Epithelial cell of prostate (primary cell): ENCODE measurements at places on chromosomes 5 and 9.
A peak's percentile ranks its signal among the peaks of the same experiment; 100 is the strongest.

DNA sequence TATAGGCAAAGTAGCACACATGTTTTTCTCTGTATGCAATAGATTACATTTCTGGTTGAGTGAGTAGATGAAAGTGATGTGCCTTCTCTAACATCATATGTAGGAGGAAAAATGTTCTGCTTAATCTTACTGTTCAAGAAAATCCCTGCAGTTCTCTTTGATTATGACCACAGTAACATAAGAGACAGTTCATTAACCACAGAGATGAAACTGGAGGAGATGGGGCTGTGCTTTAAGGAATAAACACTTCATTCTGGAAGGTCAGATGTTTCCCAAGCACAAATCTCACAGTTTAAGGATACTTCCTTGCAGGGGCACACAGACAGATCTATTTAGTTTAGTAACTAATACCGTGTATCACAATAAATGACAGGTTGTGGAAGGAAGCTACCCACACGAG is 150.2 kb downstream of the SEMA5A start:
- no peak for DNase-seq

GRCh38 chr5:53008751-53009150 is 19.6 kb downstream of the ITGA2 start:
- peak; percentile 66 for DNase-seq

- peak; percentile 53 for DNase-seq
Measured at GRCh38 chr9:18490641-18491370, 16.9 kb downstream of the ADAMTSL1 start.

DNA sequence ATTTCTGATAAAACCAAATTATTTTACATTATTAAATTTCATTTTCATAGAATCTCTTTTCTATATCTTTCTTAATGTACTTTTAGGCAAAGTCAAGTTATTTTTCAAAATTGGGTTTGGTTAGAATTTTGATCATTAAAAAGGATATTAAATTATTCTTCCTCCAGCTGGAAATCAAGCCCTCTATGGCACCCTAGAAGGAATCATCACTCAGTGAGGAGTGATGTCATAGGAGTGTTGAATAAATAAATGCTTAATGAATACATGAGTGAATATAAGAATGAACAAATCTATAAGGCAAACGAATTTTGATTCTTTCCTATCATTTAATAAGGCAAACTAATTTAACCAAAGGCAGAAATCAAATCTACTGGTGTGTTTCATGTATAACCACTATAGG is 639.9 kb downstream of the PDE4D start:
- DNase-seq: no peak

DNA sequence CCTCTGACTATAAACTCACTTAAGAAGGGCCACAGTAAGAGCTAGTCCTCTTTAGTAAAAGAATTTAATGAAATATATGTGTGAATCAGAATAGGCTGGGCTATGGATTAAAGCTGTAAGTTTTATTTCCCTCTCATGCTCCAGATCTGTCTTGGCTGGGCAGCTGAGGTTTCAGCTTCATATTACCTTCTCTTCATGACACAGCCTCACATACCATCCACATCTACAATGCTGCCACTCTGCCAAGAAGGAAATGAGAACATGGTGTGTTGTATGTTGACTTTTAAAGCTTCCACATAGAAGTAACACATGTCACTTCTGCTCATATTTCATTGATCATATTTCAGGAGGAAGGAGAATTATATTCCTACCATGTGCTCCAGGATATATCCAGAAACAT is 776.0 kb upstream of the ACO1 start:
- DNase-seq: peak; percentile 62

GRCh38 chr5:139745132-139745799 is 50.3 kb upstream of the PSD2 start:
- DNase-seq: no peak

- no peak for DNase-seq
Measured at GRCh38 chr5:108924457-108924961, 176.8 kb downstream of the FER start.

GRCh38 chr5:12870872-12871539 is 966.8 kb upstream of the CTNND2 start:
- no peak for DNase-seq

GRCh38 chr5:73112359-73112758 is 8.0 kb upstream of the TMEM171 start:
- no peak for DNase-seq

DNA sequence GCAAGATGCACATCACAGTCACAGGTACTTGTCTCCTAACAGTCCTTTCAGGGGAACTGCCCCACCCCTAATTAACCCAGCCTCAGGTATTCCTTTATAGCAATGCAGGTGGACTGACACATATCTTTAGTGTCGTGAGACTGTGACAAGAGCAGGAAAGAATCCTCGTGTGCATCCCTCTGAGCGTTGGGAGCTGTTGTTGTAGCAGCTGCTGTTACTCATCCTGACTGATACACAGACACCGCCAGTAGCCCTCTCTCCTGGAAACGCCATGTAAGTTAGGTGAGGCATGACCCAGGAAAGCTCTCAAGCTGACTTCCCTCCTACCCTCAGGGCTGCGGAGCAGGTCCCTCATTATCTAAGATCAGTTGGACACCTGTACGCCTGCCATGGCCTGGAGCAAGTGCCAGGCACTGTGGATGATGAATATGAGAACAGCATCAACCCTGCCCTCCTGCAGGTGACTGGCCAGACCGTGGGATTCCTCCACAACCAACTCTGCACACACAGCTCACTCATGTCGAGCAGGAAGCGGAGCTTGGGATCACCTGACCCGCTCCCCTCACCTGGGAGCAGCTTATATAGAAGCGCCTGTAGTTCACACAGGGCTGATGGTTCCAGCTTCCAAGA is 10.2 kb upstream of the LCN15 start:
- DNase-seq: no peak

- no peak for DNase-seq
Measured at GRCh38 chr5:6961837-6962635, 248.8 kb downstream of the TENT4A start.

- no peak for DNase-seq
Measured at GRCh38 chr5:153658606-153659005, 168.1 kb downstream of the GRIA1 start.

GRCh38 chr9:91415290-91415689 is 8.3 kb downstream of the NFIL3 start:
- DNase-seq: no peak

DNA sequence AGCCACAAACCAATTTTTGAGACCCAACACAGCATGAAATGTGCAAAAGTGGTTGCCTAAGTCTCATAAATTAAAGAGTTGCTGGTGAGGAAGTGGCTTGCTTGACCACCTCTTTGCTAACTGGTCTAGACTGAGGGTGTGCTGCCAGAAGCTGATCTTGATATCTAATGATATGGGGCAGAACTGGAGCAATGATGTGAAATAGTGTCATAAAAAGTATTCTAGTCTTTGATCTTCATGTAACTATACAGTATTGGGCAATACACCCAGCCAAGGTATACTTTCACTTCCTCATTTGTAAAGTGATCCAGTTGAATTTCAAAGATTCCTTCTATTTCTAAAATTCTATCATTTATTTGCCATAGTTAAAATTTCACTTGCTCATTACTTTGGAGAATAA is 5.9 kb upstream of the YTHDC2 start:
- no peak for DNase-seq

- DNase-seq: peak; percentile 61
Measured at GRCh38 chr9:107999890-108000289, 510.3 kb upstream of the KLF4 start.

DNA sequence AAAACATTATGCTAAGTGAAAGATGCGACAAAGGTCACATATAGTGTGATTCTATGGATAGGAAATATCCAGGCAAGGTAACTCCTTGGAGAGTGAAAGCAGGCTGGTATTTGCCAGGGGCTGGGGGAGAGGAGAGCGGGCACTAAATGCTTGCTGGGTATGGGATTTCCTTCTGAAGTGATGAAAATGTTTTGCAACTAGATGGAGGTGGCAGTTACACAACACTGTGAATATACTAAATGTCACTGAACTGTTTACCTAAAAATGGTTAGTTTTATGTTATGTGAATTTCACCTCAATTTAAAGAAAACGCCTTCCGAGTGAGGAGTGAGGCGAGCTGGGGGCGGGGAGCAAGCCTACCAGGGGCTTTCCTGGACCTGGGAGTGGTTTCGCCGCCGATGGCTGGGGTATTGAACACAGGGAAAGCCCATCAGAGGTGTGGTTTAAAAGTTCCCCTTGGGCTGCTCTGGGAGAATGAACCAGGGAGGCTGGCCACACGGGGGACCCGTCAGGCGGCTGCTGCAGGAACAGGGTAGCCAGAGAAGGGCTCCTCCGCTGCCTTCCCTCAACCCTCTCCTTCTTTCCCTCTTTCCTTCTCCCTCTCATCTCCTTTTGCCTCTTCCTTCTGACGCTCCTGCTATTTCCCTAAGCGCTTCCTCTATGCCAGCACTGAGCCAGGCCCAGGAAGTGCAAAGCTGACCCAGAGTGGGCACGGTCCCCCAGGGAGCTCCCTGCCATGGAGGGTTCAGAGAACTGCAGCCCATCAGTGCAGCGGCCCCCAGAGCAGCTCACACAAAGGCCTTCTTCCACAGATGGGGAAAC is 4.9 kb downstream of the AKNA start:
- DNase-seq: no peak

DNA sequence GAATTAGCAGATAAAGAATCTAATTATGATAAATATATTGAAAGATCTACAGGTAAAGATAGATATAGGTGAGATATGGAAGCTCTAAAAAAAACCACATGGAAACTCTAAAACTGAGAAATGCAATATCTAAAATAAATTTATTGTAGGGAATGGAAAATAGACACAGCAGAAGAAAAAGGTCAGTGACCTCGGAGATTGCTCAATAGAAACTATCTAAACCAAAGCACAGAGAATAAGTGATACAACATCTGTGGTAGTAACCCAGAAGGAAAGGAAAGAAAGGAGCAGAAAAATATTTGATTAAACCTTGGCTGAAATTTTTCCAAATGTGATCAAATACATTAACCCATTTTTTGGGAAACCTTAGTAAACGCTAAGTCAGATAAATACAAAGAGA is 43.1 kb upstream of the GLIPR2 start:
- DNase-seq: no peak

- DNase-seq: no peak
Measured at GRCh38 chr5:149667829-149668330, 62.2 kb upstream of the PPARGC1B start.

DNA sequence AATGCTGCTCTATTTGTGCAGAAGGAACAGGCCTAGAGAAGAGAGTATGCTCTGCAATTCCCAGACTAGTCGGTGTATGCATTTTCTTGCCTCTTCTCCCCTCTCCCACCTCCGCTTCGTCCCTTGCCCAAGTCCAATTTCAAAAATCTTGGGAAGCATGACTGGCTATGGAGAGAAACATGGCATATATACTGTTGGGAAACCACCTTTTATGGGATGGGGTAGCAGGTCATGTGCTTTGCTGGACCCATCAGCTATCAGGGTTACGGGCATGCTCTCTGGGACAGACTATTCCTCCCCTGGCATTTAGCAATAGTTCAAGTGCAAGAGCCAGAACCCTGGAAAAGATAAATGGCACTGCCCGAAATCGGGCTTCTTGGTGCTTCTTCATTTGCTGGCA is 12.0 kb downstream of the ISL1 start:
- no peak for DNase-seq

DNA sequence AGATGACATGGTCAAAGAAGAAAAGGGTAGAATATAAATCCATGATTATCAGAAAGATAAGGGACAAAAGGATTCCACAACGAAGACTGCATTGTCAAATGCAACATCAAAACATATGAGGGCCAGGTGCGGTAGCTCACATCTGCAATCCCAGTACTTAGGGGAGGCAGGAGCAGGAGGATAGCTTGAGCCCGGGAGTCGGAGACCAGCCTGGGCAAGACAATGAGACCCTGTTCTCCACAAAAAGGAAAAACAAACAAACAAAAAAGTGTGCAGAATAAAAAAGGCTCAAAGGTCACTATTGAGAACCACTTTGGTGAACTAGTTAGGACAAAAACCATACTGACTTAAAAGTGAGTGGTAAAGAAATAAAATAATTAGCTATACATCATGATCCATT is 60.2 kb upstream of the NR5A1 start:
- no peak for DNase-seq

DNA sequence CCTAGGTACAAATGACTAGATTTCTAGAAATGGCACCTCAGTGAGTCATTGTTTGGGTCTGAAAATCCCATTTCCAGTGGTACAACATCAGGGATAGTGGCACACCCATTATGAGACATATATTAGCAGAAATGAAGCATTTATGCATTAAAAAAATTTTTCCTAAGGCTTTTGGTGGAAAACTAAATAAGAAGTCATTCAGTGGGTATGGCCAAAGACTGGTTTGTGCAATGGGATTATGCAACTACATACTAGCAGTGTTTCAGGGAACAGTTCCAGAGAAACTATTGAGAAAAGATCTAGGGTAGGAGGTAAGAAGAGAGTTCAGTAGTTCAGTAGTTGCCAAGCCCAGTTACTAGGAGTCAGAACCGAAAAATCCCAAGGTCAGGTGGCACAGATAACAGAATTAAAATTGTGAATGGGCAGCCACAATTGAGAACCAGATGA is 106.5 kb upstream of the HAPLN1 start:
- no peak for DNase-seq

DNA sequence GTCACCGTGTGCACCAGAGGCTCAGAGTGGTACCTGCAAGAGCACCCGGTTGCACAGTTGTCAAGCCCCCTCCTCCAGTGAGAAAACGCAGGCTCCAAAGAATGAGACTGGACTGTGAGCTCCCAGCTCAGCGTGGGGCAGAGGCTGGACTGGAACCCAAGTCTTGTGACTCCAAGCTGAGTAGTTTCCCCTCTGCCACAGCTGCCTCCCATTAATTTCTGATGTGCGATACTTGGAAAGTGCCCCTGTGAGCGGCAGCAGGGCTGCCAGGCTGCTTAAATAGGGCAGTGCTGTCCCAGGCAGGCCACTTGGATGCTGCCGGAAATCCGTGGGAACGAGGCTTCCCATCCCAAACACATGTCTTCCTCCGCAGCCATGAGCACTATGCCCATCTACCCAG is 62.2 kb upstream of the ANGPTL2 start:
- no peak for DNase-seq

DNA sequence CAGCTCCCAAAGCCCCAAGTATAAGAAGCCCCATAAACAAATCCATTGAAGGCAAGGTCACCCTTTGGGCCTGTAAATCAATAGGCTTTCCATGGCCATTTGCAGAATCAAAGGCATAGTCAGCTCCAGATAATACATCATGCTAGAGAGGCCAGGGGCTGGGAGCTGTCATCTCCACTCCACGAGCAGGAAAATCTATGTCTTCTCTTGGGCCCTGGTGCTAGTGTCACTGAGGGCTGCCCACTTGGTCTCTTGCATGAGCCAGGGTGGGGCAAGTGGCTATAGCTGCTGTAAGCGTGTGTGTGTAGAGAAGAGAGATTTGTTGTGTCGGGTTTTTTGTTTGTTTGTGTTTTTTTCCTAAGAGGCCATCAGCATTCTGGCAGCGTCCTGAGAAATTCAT is 90.0 kb upstream of the ZNF618 start:
- no peak for DNase-seq
